ENCODE measurements at places on chromosomes 2 and 18.

DNA sequence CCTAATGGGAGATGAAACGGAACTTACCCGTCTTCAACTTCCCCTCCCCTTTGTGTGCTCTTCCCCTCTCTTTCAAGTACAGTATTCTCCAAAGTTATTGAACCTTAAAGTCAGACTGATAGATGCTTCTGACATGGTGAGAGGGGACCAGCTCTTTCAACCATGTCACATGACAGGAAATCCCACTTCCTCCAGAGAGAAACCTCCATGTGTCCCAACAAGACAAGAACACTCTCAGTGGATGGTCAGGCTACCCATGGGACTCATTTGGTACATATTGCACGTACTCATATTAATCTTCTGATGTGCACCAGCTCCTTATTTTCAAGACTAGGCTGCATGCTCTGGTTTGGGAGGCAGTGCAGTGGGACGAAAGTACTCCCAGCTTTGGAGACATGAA lies 44.6 kb upstream of the REG3G start:
- DNase-seq = no peak

DNA sequence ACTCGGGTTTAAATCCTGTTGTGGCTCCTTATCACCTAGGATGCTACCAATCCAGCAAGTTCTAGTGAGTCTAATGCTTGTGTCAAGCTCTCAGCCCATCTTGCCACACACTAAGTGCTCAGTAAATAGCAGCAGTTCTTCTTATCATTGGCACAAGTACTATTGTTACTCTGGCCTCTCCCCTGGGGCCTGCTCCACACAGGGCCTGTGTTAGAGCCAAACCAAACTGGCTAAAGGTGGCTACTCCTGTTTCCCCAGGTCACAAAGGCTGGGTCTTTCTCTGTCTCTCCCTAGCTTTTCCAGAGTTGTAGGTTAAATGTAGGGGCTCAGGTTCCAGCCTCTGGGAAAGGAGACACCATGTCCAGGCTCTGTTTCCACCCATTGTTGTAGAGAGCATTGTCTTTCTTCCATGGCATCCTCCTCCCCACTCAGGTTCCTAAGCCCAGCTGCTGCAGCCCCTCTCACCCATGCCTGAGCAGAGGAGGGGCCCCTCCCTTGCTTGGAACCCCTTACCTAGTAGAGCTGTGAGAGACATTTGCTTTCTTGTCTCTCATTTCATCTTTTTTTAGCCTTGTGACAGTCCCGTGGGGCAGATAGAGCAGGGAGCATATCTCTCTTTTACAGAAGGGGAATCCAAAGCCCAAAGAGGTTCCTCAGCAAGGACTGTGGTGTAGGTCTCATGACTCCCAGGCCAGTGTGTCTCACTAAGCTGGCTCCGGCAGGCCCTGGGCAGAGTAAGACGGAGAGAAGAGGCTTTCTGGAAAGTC lies 56.4 kb upstream of the OTOF start:
- DNase-seq = no peak

DNA sequence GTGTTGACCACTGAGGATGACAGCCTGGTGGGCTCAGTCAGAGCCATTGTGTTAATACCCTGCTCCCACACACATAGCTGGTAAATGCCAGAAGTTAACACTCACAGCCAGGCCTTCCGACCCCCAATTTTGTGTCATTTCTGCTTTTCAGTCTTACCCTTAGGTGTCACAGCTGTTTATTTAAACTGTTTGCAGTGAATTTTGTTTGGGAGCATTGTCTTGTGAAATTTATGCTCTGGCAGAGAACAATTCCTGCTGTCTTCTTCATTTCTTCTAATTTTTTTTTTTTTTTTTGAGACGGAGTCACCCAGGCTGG lies 8.2 kb downstream of the LPIN1 start:
- DNase-seq = no peak

- no peak for DNase-seq
Observed at GRCh38 chr2:36564377-36564930, 33.5 kb downstream of the FEZ2 start.

DNA sequence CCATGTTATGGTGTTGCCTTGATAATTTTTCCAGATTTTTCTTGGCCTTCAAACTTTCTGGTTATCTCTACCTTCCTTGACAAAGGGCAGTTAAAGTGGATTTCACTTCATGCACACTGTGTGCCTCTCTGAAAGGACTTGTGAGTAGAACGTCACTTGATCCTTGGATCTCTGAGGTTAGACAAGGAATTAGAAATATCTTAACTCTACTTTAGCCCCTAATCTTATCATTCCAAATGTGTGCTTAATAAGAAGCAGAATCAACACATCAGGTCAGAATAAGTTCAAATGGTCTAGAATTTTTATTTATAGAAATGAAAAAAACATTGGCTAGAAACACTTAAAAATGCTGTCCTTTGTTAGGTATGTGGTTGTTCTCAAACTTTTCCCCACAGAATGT lies 205.7 kb downstream of the TPGS2 start:
- DNase-seq = no peak

DNA sequence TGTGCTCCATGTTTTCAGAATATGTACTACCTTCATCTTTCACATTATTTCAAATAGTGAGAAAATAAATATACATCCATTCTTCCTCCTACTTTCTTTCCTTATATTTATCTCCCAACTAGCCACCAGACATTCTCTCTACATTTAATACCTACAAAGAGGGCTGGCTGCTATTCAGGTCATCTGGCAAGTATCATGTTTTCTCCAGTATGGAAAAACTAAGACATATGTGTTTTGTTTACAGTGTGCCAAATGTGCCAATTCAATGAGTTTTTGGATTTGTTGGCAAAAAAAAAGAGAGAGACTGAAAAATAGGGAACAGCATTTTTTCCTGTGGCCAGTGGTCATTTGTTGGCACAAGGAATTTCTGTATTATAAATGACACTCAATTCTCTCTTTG lies 1207.3 kb downstream of the DPP10 start:
- DNase-seq = no peak

- DNase-seq = no peak
Observed at GRCh38 chr18:67385455-67385854, 131.1 kb downstream of the DSEL start.

DNA sequence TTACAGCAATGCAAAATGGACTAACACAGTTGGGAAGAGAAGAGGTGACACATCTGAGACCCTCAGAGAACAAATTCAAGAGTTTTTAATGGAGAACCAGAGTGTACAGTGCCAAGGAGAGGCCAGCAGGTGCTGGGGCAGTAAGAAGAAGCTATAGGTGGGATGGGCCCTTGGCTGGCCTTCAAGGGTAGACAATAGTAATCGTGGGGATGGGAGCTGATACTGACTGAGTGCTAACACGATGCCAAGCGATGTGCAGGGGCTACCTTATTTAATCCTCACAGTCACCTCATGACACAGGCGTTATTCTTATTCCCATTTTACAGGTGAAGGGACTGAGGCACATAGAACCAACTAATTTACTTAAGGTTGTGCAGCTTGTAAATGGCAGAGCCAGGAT lies 131.9 kb upstream of the ID2 start:
- DNase-seq = no peak

- no peak for DNase-seq
Observed at GRCh38 chr2:162706770-162707169, 131.8 kb downstream of the KCNH7 start.

- no peak for DNase-seq
Observed at GRCh38 chr2:25635797-25636196, 37.6 kb downstream of the DTNB start.

GRCh38 chr18:35578936-35579335 lies 2.6 kb upstream of the GALNT1 start:
- DNase-seq = no peak

DNA sequence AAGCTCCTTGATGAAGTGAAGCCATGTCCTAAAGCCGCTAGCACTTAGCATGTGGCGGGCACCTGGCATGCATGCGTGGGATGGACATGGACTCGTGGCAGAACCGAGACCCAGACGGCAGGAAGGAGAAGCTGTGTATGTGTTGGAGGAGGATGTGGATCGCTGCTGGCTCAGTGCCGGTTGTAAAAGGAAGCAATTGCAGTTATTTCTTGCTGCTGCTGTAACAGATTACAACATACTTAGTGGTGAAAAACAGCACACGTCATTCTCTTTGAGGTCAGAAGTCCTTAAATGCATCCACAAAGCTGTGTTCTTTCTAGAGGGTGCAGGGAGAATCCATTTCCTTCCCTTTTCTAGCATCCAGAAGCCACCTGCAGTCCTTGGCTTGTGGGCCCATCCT lies 74.6 kb downstream of the AGAP1 start:
- no peak for DNase-seq

DNA sequence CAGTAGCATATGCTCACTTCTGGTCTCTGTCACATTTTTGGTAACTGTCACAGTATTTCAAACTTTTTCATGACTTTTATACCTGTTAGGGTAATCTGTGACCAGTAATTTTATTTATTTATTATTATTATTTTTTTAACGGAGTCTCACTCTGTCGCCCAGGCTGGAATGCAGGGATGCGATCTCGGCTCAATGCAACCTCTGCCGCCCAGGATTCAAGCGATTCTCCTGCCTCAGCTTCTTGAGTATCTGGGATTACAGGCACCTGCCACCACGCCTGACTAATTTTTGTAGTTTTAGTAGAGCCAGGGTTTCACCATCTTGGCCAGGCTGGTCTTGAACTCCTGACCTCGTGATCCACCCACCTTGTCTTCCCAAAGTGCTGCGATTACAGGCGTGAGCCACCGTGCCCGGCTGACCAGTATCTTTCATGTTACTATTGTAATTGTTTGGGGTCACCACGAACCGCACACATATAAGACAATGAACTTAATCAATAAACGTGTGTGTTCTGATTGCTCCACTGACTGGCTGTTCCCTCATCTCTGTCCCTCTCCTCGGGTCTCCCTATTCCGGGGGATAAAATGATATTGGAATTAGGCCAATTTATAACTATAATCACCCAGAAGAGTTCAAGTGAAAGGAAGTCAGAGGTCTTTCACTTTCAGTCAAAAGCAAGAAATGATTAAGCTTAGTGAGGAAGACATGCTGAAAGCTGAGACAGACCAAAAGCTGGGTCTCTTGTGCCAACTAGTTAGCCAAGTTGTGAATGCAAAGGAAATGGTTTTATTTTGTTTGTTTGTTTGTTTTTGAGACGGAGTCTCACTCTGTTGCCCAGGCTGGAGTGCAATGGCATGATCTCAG lies 22.9 kb downstream of the TGIF1 start:
- DNase-seq = no peak

GRCh38 chr2:19861813-19862212 lies 40.0 kb downstream of the TTC32 start:
- no peak for DNase-seq

DNA sequence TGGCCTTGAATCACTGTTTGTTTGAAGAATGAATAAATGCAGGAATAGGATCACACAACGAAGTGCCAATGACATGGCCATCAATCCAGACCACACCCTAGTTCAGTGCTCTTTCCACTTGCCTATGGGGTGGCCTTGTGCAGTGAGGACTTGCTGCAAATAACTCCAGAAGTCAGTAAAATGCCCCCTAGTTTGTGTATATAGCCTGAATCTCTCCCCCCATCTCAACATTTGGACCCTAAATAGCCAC lies 299 bp downstream of the FABP1 start:
- no peak for DNase-seq

GRCh38 chr2:23525137-23525765 lies 140.3 kb downstream of the KLHL29 start:
- no peak for DNase-seq

DNA sequence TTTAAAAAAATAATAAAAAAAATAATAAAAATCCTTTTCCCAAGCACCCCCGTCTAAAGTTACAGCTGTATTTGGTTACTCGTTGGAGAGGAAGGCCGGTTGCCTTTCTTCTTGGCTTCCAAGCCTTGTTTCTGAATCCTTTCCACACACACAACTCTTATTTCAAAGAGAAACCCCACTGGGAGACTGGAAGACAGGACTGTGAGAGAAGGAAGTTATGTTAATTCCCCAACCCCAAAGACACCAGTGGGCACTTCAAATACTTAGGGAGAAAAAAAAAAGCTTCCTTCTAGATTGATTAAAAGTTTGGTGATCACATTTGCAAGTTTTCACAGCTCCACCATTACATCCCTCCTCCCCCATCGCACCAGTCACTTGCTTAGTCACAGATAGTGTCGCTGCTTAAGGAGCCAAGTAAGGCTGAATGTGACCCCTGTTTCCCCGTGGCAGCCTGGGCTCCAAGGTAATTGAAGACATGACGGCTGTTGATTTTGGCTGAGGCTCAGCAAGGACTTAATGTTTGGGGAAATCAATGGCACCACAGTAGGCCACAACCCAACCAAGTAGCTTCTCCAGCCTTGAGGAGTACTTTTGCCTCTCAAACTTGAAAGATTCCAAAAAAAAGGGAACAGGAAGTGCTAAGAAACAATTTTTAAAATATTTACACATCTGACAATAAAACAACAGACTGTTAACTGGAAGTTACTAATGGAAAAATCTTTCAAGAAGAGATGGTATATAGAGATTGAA lies 40.8 kb upstream of the FRZB start:
- DNase-seq = no peak

DNA sequence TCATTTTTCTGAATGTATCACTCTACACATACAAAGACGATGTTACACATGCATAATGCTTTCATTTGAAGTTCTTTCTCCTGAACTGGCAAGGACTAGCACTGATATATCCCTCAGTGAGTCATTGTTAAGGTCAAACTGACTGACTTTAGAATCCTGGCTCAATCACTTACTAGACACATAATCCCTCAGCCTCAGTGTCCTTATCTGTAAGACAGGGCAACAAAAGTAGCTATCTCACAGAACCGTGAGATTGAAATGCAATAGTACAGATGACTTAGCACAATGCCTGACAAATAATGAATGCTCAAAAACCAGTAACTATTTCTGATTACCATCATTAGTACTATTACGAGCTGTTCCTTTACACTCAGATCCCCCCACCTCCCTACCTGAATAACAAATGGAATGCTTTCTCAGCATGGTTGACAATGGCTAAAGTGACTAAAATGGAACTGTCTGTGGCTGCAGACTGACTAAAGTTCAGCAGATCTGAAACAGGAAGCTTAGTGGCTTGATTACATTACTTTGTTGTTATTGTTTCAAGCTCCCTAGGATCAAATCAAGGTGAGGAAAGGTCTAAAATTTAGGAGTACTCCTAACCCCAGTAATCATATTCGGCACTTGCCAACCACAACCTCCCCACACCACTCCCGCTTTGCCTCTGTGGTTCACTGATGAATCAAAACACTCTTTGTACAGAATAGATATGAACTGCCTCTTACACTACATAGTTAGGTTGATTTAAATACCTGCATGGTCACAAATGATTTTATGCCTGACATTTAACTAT lies 35.8 kb upstream of the CACNB4 start:
- DNase-seq = peak; percentile 7

DNA sequence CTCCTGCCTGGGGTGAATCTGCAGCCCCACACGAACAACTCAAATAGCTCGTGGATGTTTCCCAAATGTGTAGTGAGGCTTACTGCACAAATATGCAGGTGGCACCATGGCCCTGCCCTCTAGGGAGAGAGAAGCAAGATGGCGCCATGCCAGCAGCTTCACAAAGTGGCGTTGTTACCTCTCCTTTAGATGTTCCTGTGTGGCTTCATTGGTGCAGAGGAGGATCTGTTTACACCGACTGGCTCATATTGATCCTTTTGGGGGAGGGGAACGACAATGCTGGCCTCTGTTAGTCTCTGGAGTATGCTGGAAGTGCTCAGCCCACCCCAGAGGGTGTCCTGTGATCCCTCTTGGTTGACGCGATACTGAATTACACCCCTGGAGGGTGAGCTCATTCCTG lies 99.5 kb upstream of the GATA6 start:
- DNase-seq = no peak

- no peak for DNase-seq
Observed at GRCh38 chr2:181268174-181268867, 188.9 kb upstream of the ITGA4 start.

Data from stimulated activated CD4-positive, alpha-beta T cell treated with anti-CD3 and anti-CD28 coated beads, Interleukin-4, amount 100 ng/mL, for 24 hours (primary cell).